ENCODE measurements at places on chromosomes 12 and 14. TPM values are rescaled to one million over a fixed set of nuclear protein-coding genes. Genes with fewer than 3 reads are reported as not detected.

DNA sequence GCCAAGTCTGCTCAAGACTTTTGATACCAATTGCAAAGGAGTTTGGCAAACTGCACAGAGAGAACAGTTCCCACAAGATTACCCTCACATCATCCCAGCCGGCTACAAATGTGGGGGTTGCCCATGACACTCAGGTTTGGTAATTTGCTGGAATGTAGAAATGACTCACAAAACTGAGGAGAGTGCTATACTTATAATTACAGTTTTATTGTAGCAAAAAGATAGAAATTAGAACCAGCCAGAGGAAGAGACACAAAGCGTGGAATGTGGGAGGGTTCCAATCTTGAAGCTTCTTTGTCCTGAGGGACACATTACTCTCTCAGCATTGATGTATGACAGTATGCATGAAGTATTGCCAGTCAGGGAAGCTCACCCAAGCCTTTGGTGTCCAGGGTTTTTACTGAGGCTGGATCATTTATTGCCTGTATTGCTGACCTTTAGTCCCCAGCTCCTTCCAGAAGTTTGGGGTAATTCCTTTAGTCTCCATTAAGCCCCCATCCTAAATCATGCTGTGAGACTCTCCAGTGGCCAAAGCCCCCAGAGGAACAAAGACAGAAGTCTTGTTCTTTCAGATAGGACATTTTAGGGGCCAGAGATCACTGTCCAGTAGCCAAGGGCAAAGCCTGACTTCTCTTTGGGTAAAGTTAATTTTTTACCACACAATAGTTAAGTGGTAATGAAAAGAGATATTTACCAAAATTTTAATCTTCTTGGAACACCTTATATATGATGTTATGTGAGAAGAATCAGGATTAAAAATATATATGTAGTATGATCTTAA lies 9.9 kb downstream of the TBK1 start:
- H3K4me3 ChIP-seq, result no peak overlapping the region
- H3K36me3 ChIP-seq, result peaks cover 36% of the 10 kb centered on the region
- H3K27ac ChIP-seq, result no peak overlapping the region
- no peaks in the 10 kb centered on the region for H3K27me3 ChIP-seq
- DNase-seq, result no peak

DNA sequence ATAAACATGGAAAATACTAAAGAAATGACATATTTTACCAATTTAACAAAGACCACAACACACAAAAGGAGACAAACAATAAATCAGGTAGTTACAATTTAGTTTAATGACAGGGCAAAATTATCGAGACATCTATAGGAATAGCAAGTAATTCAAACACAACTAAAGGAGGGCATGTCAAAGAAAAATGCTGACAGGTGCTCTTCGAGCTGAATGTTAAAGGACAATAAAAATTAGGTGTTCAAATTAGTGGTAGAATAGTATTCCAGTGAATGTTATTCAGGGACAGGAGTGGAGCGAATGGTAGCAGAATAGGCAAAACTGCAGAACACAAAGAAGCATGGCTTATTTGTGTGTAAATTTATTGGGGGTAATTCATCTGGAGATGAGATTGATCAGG lies 1004.3 kb upstream of the FBXO33 start:
- no peaks in the 10 kb centered on the region for H3K4me1 ChIP-seq
- no peaks in the 10 kb centered on the region for H3K36me3 ChIP-seq
- H3K27ac ChIP-seq, result no peak overlapping the region
- DNase-seq, result no peak
- no peak overlapping the region for H3K4me3 ChIP-seq

- no peaks in the 10 kb centered on the region for H3K36me3 ChIP-seq
- H3K27ac ChIP-seq, result no peak overlapping the region
- DNase-seq, result peak; percentile 48
- H3K4me3 ChIP-seq, result no peak overlapping the region
Measured at GRCh38 chr14:22314183-22314820, 274.7 kb downstream of the DAD1 start.

Gene OR10AD1
- polyA plus RNA-seq, result 0.37 TPM

DNA sequence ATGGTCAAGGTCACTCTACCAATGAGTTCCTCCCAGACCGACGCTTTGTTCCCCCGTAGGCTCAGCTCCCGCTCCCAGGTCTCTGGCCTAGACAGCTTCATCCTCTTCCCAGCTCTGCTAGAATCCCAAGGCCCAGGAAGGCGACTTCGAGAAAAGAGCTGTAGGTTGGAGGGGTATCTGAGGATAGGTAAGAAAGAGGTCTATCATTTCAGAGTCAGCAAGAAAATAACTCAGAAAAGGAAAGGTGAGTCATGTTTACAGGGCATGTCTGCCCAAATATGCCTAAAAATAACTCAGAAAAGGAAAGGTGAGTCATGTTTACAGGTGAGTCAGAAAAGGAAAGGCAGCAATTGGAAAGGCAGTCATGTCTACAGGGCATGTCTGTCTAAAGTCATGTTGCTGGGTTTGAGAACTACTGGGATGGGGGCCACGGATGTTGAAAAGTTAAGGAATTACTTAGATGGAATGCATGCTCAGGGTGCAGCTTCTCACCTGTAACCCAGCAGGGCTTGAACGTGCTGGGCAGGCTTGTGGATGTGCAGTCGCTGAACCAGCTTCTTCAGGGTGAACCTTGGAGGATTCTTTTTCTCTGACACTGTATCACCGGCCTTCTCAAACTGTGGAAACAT lies 12.2 kb downstream of the TEP1 start:
- no peak overlapping the region for H3K27ac ChIP-seq
- H3K4me3 ChIP-seq, result no peak overlapping the region
- DNase-seq, result no peak
- H3K27me3 ChIP-seq, result no peaks in the 10 kb centered on the region
- peaks cover 69% of the 10 kb centered on the region for H3K36me3 ChIP-seq

DNA sequence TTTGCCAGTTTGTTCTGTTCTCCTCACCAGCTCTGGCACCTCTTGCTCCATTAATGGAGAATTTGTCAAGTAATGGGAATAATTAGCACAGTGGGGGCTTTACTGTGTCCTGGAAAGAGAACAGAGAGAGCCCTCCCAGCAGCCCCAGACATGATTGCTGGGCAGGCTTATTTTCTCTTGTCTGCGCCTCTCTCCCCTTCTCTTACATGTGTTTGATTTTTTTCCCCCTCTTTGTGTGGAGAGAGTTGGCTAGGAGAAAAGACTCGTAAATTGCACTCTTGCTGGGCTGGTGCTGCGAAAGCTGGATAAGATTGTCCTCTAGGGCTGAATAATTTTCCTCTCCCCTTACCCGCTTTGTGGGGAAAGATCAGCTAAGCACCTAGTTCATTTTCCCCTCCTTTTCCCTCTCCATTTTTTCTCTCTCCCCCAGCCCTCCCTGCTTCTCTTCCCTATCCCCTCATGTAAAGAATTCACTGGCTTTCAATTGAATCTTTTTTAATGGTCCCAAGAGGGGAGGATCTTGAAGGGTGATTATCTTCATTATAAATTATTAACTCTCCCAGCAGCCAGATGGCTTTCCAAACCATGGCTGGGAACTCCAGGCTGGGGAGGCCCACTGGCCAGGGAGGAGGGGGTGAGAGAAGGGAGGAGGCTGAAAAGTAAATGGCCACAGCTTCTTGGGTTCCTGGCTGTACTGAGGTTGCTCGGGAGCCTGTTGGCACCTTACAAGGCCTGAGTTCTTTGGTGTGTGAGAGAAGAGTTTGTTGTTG lies 62.2 kb downstream of the NRXN3 start:
- no peak for DNase-seq
- H3K27me3 ChIP-seq, result no peaks in the 10 kb centered on the region
- no peak overlapping the region for H3K27ac ChIP-seq
- H3K36me3 ChIP-seq, result no peaks in the 10 kb centered on the region

DNA sequence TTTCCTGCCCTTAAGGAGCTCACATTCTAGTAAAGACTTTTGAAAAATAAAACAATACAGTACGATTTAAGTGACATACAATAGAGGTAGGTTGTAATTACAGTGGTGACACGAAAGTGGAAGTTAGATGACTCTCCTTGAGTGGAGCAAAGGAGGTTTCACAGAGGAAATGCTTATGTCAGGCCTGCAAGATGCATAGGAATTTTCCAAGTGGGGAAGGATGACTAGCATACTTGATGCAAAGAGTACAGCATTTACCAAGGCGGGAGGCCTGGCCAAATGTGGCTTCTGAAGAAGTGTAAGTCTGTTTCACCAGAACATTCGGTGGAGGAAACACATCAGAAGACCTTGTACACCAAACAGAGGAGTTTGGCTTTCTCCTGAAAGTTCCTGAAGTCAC lies 55.2 kb downstream of the ERO1A start:
- H3K4me1 ChIP-seq, result no peaks in the 10 kb centered on the region
- H3K4me3 ChIP-seq, result no peak overlapping the region
- no peak for DNase-seq

DNA sequence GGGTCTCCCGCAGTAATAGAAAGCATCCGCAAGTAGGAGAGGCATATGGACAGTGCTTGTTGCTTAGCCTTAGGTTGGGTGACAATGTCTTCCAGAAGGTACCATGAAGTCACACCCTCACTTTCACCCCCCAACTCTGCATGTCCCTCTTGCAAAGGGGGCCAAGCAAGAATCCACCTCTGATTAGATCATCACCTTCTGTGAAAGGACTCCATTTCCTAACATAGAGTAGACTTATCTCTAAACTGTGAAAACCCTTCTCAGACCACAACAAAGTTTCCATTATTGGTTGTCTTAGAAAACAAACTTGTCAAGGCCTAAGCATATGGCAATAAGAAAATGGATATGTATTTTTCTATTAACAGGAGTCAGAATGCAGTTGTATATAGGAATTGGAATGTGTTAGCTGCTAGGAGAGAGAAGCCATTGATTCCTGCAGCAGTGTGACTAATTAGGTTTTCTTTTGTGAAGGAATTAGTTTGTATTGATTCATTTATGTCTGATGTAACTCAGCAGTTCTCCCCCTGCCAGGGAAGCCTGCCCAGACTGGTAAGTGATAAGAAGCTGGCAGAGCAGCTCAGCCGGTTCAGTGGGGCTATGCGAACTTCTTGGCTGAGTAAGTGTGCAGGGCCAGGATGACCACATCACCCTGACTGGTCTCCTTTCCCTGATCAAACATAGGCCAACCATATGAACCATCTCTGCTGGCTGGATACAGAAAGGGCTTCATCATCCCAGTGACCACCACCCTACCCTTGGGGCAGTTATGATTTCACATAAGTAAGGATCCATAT lies 107.3 kb upstream of the CCDC196 start:
- no peak overlapping the region for H3K4me3 ChIP-seq
- H3K4me1 ChIP-seq, result no peaks in the 10 kb centered on the region
- no peak overlapping the region for H3K27ac ChIP-seq
- H3K36me3 ChIP-seq, result no peaks in the 10 kb centered on the region
- DNase-seq, result no peak
- H3K27me3 ChIP-seq, result no peaks in the 10 kb centered on the region

GRCh38 chr12:86666316-86666715 lies 410.1 kb upstream of the MGAT4C start:
- no peaks in the 10 kb centered on the region for H3K27me3 ChIP-seq
- DNase-seq, result no peak
- H3K4me3 ChIP-seq, result no peak overlapping the region
- H3K27ac ChIP-seq, result no peak overlapping the region

DNA sequence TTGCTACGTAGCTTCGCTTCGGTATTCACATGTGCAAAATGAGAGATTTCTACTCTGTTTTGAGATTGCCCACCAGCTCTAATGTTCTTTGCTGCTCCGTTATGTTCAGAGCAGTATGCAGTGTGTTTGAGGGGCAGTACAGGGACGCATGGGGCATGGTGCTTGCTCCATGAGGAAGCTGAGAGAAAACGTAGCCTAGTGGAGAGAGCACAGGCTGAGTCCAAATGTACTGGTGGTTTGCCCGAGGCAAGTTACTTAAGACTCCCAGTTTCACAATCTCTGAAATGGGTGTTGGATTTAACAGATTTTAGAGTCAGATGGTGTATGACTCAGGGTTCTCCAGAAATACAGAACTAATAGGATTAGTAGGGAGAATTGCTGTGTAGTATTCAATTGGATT lies 310.5 kb downstream of the ETNK1 start:
- no peaks in the 10 kb centered on the region for H3K27me3 ChIP-seq
- DNase-seq, result no peak
- H3K36me3 ChIP-seq, result no peaks in the 10 kb centered on the region
- no peaks in the 10 kb centered on the region for H3K4me1 ChIP-seq
- no peak overlapping the region for H3K4me3 ChIP-seq
- no peak overlapping the region for H3K27ac ChIP-seq

GRCh38 chr14:52397844-52398243 lies 83.7 kb downstream of the PTGER2 start:
- no peak overlapping the region for H3K27ac ChIP-seq
- no peaks in the 10 kb centered on the region for H3K4me1 ChIP-seq
- H3K4me3 ChIP-seq, result no peak overlapping the region
- H3K36me3 ChIP-seq, result no peaks in the 10 kb centered on the region

Measured in large intestine (tissue), 12 donors.